Prostate gland (tissue), 2 donors: ENCODE measurements at places on chromosomes 1 and 21. TPM values are rescaled to one million over a fixed set of nuclear protein-coding genes. Genes with fewer than 3 reads are reported as not detected.

DNA sequence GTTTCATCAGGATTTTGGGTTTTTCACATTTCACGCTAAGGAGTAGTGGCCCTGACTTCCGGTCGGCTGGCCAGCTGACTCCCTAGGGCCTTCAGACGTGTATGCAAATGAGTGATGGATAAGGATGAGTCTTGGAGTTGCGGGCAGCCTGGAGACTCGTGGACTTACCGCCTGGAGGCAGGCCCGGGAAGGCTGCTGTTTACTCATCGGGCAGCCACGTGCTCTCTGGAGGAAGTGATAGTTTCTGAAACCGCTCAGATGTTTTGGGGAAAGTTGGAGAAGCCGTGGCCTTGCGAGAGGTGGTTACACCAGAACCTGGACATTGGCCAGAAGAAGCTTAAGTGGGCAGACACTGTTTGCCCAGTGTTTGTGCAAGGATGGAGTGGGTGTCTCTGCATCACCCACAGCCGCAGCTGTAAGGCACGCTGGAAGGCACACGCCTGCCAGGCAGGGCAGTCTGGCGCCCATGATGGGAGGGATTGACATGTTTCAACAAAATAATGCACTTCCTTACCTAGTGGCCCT lies 23.1 kb upstream of the TNFRSF1B start:
- H3K36me3 ChIP-seq: no peaks in the 10 kb centered on the region
- no peak overlapping the region for H3K4me3 ChIP-seq
- H3K27me3 ChIP-seq: no peaks in the 10 kb centered on the region
- no peak overlapping the region for H3K27ac ChIP-seq

GRCh38 chr1:115116512-115116911 lies 27.2 kb upstream of the TSPAN2 start:
- no peaks in the 10 kb centered on the region for H3K4me1 ChIP-seq
- H3K36me3 ChIP-seq: no peaks in the 10 kb centered on the region
- no peak overlapping the region for H3K4me3 ChIP-seq
- H3K27ac ChIP-seq: no peak overlapping the region
- no peaks in the 10 kb centered on the region for H3K27me3 ChIP-seq
- no peak for DNase-seq

DNA sequence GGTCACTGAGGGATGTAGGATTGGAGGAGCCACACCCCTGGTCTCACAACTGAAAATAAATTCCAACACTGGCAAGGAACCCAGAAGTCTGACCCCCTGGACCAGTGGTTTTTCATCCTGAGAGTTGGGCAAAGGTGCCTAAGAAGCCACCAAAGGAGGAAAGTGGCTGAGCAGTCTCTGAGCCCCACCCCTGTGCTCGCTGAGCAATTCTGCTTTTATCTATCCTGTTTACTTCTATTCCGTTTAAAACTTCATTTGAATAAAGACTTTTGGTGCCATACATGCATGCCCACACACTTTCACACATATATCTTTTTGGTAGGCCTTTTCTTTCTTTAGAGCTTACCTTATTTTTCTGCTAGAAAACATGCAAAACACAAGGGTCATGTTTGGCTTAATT lies 13.9 kb upstream of the CD53 start:
- H3K27ac ChIP-seq: no peak overlapping the region
- H3K36me3 ChIP-seq: no peaks in the 10 kb centered on the region
- no peaks in the 10 kb centered on the region for H3K4me1 ChIP-seq
- no peaks in the 10 kb centered on the region for H3K27me3 ChIP-seq

Gene GLIS1
- 1.1 TPM for total RNA-seq

- H3K36me3 ChIP-seq: no peaks in the 10 kb centered on the region
- peaks cover 35% of the 10 kb centered on the region for H3K27me3 ChIP-seq
- H3K4me3 ChIP-seq: no peak overlapping the region
- no peak overlapping the region for H3K27ac ChIP-seq
- DNase-seq: no peak
Measured at GRCh38 chr1:197923038-197923437, 5.9 kb downstream of the LHX9 start.

Gene AXDND1
- 7.0 TPM for total RNA-seq

- no peaks in the 10 kb centered on the region for H3K27me3 ChIP-seq
- H3K27ac ChIP-seq: no peak overlapping the region
Measured at GRCh38 chr1:32681509-32681908, 21.1 kb downstream of the SYNC start.

Gene SPATA1
- total RNA-seq: 0.05 TPM

- DNase-seq: no peak
- no peak overlapping the region for H3K4me3 ChIP-seq
- no peaks in the 10 kb centered on the region for H3K27me3 ChIP-seq
- no peaks in the 10 kb centered on the region for H3K36me3 ChIP-seq
- no peaks in the 10 kb centered on the region for H3K4me1 ChIP-seq
Measured at GRCh38 chr1:82819234-82819633, 1018.5 kb downstream of the ADGRL2 start.
